ENCODE measurements at places on chromosomes 1 and 21.

- DNase-seq: no peak
These were observed at the start of gene TAS1R2 for GRCh38 chr1:18859560-18859959. Gene TAS1R2, minus strand, starts transcription at chr1:18859660. Its CDS starts 0 bp downstream, at chr1:18859660.

GRCh38 chr1:114482585-114482984, 28.4 kb downstream of the TRIM33 start:
- peak; percentile 13 for DNase-seq

GRCh38 chr1:246001142-246001836, 505.8 kb downstream of the SMYD3 start:
- DNase-seq: no peak

DNA sequence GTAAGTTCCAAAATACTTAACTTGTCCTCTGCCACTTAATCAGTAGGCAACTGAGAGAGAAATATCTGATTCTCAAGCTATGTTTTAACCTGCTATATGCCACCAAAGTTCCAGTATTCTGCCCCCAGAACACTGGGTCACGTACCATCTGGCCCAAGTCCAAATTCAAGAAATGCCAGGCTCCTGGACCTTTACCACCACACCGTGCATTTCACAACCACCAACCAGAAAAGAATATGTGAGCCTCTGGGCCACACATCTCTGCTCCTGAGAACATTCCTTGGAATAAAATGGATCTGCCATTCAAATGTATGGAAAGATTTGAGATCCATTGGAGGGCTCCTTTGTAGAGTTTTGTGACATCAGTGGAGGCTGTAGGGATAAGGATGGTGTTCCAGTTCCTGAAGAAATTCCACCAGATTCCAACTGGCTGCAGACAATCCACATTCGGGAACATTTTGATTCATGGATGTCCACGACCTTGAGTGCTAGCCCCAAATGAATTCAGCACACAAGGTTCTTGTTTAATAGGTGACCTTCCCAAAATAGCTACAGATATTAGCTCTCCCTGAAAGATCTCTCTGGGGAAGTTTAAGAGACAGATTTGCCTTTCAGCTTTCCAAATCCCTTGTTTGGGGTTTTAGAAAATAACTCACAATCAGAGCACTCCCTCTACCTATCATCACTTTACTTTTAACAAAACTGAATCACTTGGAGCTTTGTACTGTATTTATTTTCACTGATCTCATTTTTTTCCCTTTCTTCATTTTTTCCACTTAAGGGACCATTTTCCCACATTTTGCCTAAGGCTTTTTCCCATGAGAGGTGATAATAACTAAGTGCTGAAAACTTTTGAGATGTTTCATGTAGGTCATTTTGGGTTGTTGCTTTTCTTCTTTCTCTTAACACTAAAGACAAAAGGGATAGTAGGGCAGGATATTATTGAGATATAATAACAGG, 128.4 kb upstream of the ZC3H11B start:
- no peak for DNase-seq

DNA sequence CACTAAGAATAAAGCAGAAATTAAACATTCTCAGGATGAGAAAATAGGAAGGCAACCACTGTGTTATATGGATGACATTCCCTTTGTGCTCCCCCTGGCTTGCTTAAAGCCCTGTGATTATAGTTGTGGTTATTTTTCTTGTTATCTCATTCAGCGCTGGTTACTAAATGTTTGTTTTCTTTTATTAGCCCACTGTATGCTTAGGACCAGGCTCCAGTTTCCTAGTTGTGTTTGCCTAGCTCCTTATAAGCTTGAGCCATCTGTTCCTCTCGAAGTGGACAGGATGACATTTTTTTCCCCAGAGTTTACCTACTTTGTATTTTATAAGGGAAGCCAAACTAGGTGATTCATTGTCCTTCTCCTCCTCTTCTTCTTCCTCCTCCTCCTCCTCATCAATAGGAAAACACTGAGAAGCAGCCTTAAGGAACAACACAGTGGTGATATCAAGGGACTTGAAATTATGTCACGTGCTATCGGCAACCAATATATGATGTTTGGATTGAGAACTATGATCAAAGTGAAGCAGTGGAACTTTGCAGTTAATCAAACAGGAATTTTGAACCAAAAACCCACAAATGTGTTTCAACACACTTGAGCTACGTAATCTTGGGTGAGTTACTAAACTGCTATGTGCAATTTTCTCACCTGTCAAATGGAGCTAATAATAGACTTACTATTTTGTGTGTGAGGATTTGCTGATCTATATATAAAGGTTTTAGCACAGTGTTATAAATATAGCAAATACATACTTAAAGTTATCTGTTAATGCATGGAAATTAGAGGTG, 35.1 kb upstream of the RGS7 start:
- DNase-seq: no peak

- DNase-seq: peak; percentile 16
These were observed 37.1 kb upstream of the CTTNBP2NL start for GRCh38 chr1:112358798-112359408.

GRCh38 chr1:3787349-3787715, 9.0 kb downstream of the LRRC47 start:
- DNase-seq: no peak

- DNase-seq: no peak
These were observed 110.2 kb downstream of the IFI44 start for GRCh38 chr1:78759881-78760280.

DNA sequence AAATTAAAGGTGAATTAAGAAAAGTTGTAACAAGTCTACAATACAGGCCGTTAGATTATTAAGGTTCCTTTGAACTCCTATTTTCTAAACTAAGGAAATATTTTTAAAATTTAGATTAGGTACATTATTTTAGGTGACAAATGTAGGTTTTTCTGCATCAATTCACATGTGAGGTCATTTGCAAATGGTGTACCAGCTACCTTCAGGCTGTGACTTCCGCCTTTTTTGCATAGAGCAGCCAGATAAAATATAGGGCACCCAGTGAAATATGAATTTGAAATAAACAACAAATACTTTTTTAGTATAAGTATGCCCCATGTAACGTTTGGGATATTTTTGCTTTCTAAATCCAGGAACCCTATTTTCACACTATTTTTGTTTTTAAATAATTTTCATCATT, 544.0 kb downstream of the LMO4 start:
- no peak for DNase-seq

DNA sequence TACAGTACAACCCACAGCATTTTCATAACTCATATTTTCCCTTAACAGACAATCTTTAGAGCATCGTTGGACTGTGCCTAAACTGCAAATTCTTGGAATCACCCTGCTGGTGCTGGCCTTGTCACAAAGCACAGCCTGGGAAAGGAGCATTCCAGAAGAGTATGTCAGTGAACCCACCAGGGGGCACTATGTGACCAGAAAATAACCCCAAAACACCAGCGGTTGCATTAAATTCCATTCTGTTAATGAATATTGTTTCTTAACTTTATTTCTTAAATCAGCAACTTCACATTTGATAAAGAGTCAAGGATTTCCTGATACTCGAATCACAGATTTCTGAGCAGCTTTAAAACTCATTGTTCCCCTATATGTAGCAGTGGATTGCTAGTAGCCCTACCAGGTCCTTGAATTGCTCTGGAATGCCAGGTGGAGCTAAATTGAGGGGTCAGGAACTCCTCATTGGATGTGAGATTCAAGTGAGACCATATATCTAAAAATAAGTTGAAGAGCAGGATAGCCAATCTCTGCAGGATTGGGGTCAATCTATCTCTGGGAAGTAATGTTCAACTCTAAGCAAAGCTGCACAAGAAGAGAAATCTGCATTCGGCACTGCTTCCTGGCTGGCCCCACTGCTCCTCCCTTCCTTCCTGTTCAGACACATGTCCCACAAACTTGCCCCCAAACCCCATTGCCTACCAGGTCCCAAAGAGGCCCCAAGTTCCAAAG, 12.7 kb upstream of the RAB4A start:
- peak; percentile 18 for DNase-seq

DNA sequence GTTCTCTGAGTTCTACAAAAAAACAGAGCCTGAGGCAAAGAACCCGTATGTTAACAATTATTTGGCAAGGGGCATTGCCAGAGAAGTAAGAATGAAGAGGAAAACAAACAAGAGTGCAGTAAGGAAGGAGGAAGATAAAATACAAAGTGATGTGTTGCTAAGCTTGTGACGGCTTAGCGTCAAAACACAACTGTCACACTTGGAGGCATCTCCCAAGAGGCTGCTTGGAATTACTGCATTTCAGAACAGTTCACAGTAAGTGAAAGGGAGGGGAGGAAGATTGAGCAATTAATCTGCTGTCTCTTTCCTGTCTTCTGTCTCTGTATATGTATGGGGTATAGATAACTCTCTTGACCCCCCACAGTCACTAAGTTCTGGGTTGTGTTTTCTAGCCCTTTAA, 1017.0 kb upstream of the TMPRSS15 start:
- no peak for DNase-seq

DNA sequence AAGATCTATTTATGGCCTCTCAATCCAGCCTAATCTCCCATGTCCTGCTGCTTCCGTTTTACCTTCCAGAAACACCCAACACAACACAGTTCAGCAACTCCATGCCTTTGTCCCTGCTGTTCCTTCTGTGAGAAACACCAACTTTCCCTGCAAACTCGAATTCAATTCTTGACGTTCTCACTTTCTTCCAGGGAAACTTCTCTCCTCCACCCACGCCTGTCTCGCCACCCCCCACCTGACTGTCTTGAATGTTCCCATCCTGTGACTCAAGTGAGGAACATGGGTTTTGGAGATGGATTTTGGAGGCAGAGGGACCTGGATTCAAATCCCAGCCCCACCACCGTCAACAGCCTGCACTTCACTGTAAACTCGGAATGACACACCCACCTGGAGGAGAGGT, 44.8 kb downstream of the GRHL3 start:
- DNase-seq: no peak

DNA sequence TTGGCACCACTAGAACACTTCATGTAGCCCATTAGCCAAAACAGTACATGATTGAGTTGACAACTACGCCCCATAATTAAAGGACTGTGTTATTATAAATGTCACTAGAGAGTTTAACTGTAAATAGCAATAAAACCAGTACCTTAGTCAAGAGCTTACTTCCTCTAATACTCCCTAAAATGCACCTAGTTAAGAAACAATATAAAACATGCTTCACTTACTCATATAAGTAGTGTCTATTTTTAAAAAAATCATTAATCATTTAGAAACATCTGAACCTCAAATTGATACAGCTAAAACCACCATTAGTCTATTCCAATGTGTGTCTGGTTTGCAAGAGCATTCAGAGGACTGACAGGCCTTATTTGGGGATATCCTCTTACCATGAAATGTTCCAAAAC, 25.3 kb downstream of the PTP4A2 start:
- no peak for DNase-seq

- no peak for DNase-seq
These were observed 3.7 kb upstream of the FNDC7 start for GRCh38 chr1:108708691-108709660.

- no peak for DNase-seq
These were observed 1.4 kb upstream of the DPH2 start for GRCh38 chr1:43968348-43968948.

DNA sequence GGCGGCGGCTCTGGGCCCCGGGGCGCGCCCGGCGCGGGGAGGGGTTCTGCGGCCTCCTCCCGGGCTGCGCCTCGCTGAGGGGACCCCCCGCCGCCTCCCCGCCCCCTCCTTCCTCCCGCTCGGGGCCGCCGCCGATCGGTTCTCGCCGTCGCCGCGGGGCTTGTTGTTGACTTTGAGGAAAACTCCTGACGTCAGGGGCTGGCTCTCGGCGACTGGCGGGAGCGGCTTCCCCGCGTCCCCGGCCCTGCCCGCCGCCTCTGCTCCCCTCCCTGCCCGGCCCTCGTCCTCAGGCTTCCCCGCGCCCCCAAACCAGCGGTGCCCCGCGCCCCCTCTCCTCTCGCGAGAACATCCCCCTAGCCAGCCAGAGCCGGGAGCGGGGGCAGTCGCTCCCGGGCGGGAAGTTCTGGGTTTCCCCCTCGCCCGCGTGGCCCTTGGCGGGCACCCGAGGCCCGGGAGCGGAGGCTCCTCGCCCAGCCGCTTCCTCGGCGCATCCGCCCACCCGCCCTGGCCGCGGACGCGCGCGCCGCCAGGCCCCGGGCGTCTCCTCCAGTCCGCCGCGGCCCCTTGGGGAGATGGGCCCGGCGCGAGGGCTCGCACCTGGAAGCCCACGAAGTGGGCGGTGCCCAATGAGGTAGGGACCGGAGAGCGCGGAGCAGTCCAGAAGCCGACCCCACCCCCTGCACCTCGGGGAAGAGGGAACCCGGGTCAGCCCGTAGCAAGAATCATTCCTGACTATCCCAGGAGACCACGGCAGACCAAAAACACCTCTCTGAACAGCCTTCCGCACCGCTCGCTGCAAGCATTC, 611 bp upstream of the AKT3 start:
- peak; percentile 43 for DNase-seq

DNA sequence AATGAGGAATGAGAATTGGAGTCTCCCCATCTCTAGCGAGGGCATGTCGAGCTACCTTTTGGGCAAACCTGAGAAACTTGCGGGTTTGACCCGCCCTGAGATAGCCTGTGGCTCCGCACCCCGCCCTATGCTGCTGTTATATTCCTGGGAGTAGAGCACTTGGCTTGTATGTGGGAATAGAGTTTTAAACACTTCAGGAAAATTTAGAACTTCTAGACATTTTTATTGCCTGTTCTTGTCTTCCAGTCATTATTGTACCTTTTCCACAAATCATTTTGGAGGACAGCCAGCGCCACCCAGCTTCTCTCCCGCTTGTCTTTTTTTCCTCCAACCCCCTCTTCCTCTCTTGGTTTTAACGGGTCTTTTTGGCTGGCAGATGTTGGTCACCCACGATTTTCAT, 738 bp downstream of the GNPAT start:
- peak; percentile 32 for DNase-seq

DNA sequence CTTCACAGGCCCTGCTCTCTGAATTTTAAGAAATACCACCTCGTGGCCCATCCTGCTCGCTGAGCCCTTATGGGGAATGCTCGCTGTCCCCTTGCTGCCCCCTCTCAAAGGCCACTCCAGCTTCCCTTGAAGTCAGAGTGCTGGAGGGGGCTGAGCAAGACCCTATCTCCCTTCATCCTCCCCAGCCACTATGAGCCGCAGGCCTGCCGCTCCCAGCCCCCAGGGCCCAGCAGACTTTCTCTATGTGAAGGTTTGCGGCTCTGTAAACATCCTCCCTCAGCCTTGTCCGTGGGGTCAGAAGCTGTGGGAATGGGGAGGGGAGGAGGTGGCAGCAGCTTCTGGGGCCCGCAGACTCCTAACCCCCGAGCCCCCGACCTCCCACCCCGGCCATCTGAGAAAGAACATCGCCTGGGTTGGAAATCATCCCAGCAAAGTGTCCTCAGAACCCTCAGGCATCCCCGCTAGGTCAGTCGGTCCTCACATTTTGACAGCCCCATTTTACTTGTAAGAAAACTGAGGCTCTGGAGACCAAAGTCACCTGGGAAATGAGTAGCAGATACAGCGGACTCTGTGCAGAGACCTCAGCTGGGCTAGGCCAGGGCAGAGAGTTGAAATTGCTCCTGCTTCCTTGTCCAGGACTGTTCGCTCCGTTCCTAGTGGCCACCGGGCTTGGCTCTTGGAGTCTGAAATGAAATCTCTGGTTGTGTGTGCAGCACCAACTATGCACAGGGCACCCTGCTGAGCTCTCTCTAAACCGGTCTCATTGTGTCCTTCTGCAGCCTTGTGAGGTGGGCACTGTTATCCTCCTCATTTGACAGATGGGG, 4.4 kb downstream of the KCNQ4 start:
- DNase-seq: no peak

All from GM12891 (cell line).